Glutamatergic neuron (in vitro differentiated cells): ENCODE measurements at places on chromosomes 7 and 10. TPM values are rescaled to one million over a fixed set of nuclear protein-coding genes. Genes with fewer than 3 reads are reported as not detected.
A peak's percentile ranks its signal among the peaks of the same experiment; 100 is the strongest.

GRCh38 chr7:5445981-5446594 is 22.5 kb upstream of the TNRC18 start:
- DNase-seq: no peak

DNA sequence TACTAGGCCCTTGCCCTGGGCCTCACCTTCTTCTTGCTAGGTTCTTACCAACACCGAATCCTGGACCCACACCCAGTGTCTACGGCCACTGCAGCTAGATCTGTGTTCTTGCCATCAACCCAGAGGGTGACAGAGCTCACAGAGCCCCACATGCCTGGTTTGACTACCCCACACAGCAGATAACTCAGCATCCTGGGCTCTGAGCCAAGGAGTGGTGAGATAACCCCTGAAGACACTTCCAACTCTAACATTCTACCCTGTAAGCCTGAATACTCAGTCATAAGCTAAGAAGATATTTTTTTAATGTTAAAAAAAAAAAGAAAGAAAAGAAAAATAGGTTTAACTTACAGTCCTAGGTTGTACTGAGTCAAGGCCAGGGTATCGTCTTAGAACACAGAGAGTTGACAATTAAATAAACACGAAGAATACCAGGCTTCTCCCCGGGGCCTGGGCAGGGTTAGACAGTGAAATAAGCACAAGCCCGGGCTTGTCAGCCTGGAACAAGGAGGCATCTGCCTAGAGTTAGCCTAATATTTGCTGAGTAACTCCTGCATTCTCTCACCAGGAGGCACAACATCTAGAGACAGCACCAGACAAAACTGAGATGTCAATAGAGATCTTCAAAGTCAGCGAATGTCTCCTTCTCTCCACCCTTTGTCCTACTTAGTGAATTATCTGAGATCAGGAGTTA is 556.5 kb upstream of the LRRN3 start:
- DNase-seq: no peak

DNA sequence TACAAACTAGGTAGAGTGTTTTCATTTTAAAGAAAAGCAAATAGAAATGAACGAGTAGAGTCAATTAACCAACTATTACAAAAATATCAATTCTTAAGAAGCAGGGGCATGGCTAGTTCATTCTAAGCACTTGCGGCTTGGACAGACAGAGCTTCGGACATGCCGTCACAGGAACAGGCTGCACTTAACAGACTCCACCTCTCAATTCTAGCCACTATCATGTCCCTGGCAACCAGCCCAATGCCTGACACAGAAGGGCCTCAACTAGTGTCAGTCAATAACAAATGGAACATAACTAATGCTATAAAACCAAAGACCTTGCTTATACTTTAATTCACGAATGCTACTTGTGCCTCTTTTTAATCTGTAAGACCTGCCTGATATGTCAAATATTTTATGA is 74.4 kb downstream of the TPK1 start:
- no peak for DNase-seq

Gene KCNIP2
- total RNA-seq: 30.0 TPM

- no peak for DNase-seq
These were observed 455.5 kb downstream of the PHTF2 start for GRCh38 chr7:78253850-78254725.

Gene CYP2C19
- not detected for total RNA-seq

Gene GNGT1
- total RNA-seq: not detected

DNA sequence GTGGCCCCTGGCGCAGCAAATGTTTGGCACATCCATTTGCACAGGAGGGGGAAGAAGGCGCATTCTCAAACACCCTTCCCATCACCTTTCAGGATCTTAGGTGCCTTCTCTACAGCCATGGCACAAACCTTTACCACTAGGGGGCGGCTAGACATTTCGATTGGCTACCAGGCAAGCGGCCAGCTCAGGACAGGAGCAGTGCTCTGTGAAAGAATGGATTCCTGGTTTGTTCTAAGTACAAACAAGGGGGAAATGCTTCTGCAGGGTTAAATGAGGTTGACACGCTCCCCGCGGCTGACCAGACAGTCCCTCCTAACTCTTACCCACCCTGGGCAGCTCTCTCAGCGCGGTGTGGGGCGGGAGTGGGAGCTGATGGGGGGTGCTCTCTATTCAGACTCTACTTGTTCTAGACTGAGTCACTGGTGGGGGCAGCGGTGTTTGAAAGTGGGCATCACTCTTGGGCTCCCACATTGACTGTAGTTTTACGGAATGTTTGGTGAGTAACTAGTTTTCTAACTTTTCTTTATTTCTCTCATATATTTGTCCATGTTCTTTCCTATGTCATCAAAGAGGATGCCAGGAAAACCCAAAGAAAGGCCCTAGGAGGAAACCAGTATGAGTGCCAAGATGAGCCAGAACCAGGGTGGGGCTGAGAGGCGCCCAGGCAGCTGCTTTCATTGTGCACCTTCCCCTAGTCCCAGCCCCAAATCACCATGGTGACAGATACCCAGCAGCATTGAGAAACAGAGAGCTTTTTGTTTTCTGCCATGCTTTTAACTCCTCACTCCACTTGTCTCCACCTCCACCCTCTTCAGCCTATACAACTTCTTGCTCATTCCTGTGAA is 61.4 kb upstream of the GPR158 start:
- DNase-seq: peak; percentile 78

DNA sequence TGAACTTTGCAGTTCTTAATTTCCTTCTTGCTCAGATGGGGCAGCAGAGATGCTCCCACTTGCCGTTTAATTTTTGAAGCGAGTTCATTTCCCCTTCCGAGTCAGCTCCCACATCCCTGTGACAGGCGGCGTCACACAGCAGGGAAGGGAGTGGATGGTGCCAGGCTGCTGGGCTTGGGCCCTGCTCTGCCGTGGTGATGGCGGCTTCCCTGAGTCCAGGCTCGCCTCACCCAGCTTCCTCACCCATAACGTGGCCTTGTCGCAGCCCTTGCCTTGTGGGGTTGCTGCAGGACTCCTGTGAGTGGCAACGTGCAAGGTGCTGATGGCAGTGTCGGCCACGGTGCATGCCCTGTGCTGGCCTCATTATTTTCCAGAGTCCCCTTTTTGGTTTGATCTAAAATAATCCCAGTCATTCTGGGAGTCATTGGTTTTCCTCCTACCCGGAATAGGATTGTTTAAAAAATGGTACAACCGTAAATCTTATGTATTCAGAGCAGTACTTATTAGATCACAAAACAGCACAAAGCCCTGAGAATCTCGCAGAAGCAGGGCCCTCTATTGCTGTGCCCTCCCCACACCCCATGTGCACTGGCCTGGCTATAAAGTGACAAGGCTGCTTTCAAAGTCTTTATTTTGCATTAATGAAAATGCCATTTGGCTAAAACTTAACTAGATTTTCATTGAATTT is 260.1 kb downstream of the WDR37 start:
- no peak for DNase-seq

DNA sequence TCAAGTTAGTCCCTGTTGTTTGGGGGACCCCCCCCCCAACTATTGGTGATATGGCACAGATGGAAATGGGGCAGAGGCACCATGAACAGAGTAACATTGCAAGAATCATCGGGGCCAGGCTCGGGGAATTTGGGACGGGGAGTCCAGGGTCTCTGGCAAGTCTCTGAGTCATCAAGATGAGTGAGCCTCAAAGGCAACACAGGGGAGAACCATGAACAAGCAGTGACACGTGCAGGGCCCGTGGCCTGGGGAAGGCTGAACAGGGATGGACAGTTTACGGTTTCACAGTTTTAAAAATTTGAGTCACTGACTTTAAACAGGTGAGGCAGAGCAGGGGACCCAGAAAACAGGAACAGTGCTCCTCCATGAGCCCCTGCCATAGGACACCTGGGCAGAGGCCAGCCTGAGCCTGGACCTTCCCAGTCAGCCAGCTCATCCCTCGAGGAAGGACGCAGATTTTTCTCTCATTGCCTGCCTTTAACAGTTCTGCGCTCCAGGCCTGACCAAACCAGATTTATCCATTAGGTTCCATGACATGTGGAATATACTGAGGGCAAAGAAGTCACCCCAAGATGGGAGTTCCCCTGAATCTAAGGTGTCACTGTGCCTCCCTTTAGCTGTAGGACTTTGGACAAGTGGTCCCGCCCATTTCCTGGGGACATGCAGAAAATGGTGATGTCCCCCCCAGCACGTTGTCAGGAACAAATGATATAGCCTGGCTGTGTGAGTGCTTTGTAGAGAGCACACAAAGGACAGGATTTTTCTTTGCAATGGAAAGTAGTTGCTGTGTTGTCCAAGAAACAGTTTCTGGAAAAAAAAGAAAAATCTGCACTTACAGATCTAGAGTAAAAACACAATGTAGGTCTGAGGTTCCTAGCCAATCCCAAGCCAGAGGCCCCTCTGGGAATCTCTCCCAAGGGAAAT is 23.8 kb downstream of the CHST15 start:
- DNase-seq: no peak

GRCh38 chr7:98420966-98421612 is 20.2 kb upstream of the BAIAP2L1 start:
- DNase-seq: peak; percentile 72

DNA sequence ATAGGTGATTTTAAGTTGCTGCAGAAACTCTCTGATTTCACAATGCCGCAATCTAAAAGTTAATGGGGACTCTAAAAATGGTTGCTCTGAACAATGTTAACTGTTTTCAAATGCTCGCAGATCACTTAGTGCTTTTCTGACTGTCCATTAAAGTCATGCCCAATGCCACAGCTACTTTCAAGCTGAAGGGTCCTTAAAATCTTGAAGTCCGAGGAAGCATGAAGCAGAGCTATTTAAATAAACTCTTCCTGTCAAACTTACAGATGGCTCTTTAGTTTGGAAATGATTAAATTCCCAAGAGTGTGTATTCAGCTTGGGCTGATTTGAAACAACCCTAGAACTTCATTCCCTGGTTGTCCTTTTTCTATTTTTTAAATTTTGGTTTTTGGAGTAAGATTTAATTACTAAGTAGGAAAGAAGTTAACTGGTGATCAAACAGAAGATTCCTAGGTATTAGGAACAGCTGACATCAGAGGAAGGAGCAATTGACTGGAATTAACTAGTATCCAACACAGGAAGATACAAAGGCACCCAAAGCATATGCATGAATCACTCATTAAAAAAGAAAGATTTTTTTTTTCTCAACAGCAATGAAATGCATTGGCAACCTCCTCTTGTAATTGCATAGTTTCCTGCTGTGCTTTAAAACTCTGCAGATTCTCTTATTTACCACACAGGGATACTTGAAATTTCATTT is 105.1 kb downstream of the NRP1 start:
- no peak for DNase-seq

Gene ITGA8
- total RNA-seq: 0.93 TPM

Gene NXPH1
- 3.8 TPM for total RNA-seq

GRCh38 chr10:103731609-103732270 is 123.6 kb downstream of the SH3PXD2A start:
- no peak for DNase-seq

Gene FAM25G
- total RNA-seq: not detected

Gene CYP26C1
- total RNA-seq: 0.10 TPM

GRCh38 chr7:70346844-70347462 is 748.7 kb downstream of the AUTS2 start:
- DNase-seq: no peak

Gene ZNF37A
- 21.1 TPM for total RNA-seq

Gene ARMS2
- total RNA-seq: not detected

DNA sequence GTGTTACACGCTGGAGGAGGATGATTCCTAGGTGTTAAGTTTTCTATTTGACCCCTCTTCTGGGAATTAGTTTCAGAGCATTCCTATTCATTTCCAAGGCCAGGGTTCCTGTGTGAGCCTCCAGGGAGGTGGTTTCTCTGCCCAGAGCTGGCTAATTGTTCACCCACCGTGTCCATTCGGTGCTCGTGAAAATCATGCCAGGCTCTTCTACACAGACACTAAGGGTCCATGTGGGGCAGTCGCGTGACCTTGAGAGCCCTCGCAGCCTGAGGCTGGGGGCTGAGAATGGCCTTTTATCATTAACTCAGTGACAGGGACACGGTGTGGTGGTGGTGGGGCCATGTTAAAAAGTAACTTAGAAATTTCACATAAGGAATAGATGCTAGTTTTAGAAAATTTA is 83.7 kb downstream of the EMX2 start:
- no peak for DNase-seq

DNA sequence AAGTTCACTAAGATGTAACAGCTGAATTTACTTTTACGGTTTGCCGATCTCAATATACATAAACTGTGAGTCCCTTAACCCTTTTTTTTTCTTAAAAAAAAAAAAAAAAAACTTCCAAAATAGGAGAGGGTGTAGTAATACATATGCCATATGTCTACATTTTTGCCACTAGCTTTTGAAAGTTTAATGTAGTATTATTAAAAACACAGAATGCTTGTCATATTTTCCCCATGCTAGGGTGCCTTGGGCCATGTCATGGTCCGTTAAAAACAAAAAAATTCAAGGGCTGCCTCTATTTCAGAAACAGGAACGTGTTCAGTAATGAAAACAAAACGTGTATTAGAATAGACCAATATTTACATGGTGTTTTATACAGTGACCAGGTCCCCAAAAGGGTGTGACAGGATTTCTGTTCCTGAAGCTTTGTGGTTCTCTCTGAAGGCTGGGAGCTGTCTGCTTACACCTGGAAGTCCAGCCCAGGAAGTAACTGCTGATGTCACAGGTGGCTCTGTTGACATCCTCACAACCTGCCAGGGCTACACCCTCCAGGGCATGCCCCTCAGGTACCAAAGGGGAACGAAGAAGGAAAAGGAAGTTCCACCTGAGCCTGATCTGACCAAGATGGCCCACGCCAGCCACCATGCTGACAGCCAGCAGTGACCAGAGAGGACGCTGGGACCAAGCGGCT is 79.0 kb downstream of the COBL start:
- DNase-seq: no peak

GRCh38 chr10:130244031-130244927 is 108.1 kb downstream of the GLRX3 start:
- DNase-seq: no peak

GRCh38 chr7:37069336-37069735 is 345.0 kb upstream of the AOAH start:
- no peak for DNase-seq

Gene LRIT1
- total RNA-seq: not detected

Gene HOXA3
- not detected for total RNA-seq

Gene IGF2BP3
- 47.0 TPM for total RNA-seq

Gene PDCD4
- total RNA-seq: 149 TPM

GRCh38 chr7:66423729-66424128 is 205.0 kb upstream of the KCTD7 start:
- no peak for DNase-seq

DNA sequence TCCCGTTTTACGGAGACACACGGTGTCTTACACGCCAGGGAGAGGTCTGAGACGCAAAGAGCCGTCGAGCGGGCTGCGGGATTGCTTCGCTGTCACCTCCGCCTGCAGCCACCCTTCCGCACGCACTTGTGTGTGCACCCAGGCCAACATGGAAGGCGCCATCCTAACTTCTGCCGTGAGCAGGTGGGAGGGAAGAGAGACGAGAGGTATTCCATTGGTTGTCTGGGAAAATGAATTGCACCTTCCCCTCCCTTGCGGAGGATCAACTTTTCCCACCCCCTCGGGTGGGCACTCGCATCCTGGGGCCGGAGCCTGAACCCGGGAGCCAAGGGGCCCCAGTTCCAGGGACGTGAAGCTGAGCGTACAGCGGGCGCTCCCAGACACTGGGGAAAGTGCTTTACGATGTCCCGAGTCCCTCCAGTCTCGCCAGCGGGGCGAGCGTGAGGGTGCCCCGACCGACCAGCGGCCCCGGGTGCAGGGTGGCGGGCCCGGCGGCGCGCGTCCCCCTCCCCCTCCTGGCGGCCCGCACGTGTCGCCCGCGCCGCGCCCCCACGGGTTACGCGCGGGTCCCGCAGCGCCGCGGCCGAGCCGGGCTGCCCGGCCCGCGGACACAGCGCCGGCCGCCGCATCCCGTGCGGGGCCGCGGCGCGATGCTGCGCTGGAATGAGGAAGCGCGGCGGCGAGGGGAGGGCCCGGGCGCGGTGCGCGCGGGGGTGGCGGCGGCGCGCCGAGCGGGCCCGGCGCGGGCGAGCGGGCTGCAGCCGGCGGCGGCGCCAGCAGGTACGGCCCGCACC is 984 bp upstream of the IKZF1 start:
- no peak for DNase-seq
